ENCODE measurements at places on chromosomes 16 and 17. TPM values are rescaled to one million over a fixed set of nuclear protein-coding genes. Genes with fewer than 3 reads are reported as not detected.

The CTRB1 gene
- total RNA-seq = not detected

DNA sequence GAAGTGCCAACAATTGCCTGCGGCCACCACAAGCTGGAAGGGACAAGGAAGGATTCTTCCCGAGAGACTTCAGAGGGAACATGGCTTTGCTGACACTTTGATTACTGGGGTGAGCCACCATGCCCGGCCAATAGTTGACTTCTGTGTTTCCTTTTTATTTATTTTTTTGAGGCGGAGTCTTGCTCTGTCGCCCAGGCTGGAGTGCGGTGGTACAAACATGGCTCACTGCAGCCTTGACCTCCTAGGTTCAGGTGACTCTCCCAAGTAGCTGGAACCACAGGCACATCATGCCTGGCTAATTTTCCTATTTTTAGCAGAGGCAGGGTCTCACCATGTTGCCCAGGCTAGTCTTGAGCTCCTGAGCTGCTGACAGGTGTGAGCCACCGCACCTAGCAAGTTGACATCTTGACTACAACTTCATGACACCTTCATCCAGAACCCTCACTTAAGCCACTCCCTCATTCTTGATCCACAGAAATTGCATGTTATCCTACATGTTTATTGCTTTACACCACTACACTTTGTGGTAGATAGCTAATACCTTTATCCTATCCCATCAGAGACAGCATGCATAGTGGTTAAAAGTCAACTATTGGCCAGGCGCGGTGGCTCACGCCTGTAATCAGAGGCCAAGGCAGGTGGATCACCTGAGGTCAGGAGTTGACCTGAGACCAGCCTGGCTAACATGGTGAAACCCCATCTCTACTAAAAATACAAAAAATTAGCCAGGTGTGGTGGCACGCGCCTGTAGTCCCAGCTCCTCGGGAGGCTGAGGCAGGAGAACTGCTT lies 16.1 kb upstream of the GPRC5C start:
- DNase-seq = no peak

DNA sequence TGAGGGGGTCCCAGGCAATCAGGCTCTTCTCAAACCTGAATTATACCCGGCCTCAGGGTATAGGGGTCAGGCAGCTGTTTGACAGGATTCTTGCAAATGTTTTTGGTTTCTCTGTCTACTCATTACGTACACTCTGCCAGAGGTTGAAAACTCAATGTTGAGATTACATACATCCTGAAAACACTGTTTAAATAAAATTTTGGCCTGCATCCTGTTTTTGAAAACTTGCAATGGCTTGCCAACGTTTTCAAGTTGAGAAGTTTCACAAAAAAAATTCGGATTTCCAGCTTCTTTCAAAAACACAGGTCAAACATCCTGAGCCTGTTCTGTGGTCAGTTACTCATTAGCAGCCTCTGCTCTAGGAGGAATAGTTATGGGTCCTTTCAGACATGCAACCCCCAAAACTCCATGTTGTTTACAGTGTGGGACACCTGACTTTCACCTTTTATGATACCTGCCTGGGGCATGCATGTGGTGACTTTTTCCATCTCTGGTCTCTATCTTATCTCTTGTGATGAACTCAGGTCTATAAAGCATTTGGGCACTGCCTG lies 577.8 kb downstream of the WWOX start:
- no peak for DNase-seq

DNA sequence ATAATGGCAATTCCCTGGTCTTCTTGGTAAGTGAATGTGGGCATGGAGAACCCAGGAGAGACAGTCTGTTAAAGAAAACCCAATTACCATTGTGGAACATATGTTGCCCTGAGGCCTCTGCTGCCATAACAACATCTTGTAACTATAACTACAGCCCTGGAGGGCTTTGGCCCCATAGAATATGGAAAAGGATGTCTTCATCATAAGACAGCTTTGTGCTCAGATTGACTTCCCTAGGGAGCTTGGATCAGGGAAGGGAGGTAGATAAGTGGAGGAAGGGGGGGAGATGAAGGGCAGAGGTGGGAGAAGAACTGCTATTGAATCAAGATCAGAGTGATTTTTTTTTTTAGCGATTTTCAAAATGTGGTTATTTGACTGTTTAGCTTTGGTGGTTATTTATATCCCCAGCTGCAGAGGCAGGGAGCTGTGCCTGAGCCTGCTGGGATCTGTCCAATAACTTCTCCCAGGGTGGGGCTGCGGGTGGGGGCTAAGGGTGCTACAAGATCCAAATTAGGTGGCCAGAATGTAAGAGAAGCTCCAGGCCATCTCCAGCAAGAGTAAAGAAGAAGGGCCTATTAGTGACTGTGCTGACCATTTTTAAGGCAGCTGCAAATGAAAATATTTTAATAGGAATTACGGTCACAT lies 5.3 kb upstream of the KAT7 start:
- DNase-seq = no peak

DNA sequence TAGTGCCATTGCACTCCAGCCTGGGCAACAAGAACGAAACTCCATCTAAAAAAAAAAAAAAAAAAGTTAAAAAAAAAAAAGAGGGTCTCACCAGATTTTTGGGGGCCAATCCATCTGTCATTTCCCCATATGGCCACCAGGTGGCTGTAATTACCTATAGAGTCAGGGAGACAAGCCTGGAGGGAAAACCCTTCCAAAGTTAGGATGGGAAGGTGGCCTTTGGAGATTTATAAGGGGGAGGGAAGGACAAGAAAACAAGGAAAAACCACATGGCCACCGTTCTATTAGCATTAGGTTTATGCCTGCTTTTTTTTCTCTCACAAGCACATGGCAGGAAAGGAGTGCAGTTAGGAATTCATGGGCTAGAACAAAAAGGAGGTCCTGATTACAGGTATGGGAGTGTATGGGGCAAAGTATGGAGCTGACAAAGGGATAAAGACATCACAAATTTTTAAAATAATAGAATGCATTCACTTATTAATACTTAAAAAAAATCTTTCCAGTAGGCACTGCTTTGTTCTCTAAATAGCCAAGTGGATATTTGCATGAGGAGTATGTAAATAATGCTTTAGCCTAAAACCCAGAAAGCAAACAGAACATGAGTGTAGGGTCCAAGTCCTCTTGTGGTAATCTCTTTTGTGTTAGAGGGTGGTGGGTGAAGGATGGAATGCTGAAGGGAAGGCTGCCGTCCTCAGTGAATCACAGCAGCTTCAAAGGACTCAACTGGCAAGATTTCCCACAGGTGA lies 5.1 kb downstream of the CYB5D1 start:
- peak; percentile 54 for DNase-seq

DNA sequence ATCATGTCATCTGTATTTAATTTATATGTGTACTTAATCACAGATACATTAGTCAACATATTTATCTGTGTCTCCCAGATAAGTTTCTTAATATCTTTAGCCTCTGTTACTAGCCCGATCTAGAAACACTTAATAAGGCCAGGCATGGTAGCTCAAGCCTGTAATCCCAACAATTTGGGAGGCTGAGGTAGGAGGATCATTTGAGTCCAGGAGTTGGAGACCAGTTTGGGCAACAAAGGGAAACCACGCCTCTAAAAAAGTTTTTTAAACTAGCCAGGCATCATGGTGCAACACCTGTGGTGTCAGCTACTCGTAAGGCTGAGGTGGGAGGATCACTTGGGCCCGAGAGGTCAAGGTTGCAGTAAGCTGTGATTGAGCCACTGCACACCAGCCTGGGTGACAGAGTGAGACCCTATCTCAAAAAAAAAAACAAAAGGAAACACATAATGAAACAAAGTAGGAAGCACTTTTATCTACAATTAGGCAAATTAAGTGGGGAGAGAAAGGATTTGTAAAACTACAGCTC lies 9.4 kb downstream of the SKA2 start:
- no peak for DNase-seq

GRCh38 chr16:57403965-57404817 lies at the start of gene CCL17:
Gene CCL17 (plus strand): TSS chr16:57404767. CDS start chr16:57413933, 9,166 bp downstream.
- DNase-seq = no peak

The KRT24 gene
- total RNA-seq = not detected

The TBC1D28 gene
- not detected for total RNA-seq

GRCh38 chr16:15459791-15460190 lies 25.4 kb downstream of the BMERB1 start:
- no peak for DNase-seq

All from IMR-90 (cell line).